ENCODE measurements at places on chromosomes 1 and 21.

DNA sequence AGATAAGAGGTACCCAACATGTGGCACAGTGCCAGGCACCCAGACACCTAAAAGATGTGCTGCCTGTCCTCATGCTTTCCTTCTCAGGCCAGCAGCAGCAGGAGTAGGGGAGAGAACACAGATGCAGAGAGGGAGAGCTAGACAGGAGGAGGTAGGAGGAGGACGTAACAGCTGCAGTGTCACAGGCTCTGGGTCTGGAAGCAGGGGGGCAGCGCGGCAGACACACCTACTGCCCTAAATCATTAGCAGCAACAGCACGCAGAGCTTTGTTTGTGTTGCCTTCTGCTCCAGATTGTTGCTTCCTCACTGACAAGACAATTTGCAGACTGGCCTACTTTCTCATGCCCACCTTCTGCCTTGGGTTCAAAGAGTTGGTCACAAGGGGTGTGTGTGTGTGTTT lies 196.7 kb upstream of the DAB1 start:
- DNase-seq = no peak

DNA sequence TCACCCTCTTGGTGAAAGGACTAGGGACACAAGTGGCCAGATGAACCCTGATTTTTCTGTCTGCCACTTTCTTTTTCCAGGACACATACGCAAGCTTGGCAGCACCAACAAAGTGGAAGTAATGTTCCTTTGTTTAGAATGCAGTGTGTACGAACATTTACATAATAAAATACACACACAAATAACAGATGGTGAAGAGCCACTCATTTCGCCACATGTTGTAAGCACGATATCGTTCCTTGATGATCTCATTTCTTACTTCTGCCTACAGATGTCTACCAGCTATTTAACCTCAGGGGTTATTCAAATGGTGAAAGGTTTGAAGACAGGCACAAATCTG lies 670.2 kb upstream of the CXADR start:
- DNase-seq = no peak

DNA sequence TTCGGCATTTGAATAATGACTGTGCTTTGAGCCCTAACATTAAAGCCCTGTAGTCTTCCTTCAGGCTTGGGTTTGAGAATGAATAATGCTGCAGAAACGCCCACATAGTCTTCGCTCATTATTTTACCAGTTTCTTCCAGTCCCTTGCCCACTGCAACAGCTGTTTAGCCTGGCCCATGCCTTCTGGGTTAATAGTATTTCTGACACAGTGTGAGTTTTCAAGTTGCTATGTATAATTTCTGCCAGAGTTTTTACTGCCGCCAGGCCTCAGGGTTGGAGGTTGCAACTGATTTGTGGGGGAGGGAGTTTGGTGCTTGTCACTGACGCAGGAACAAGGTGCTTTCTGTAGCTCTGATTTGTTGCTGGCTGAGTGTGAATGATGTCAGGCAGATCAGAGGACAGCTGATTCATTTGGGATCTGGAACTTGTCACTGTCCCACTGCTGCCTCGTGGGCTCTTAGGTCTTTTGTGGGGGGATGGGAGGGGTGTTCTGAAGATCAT lies 109.8 kb downstream of the MAST2 start:
- DNase-seq = no peak

DNA sequence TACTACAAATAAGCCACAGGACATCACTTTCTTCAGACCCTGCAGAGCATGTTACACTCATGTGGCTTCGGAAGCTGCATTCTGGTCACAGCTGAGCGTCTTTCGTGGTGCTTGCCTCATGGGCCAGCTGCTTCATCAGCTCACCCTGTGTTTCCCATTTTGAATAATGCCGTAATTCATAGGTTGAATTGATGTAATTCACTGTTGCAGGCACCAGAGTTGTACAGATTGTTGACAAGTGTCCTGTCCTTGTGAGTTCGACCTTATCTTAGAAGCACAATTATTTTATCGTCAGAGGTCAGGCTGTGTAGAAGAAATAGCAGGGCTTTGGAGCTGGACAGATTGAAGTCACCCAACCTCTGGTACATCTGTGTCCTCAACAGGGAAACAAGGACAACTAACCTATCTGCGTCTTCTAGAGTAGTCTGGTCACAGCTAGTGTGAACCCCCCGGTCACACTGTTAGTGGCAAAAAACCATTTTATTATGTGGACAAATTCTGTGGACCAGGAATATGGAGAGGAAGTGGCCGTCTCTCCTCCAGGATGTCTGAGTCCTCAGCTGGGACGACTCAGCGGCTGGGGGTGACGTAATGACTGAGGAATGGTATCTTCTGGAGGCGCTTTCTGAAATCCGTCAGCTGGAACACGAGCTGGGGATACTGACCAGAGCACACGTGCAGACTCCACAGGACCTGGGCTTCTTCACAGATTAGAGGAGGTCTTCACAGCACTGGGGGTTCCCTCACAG lies 17.8 kb downstream of the PKNOX1 start:
- peak; percentile 45 for DNase-seq

GRCh38 chr21:14987370-14988170 lies 77.2 kb downstream of the NRIP1 start:
- no peak for DNase-seq

DNA sequence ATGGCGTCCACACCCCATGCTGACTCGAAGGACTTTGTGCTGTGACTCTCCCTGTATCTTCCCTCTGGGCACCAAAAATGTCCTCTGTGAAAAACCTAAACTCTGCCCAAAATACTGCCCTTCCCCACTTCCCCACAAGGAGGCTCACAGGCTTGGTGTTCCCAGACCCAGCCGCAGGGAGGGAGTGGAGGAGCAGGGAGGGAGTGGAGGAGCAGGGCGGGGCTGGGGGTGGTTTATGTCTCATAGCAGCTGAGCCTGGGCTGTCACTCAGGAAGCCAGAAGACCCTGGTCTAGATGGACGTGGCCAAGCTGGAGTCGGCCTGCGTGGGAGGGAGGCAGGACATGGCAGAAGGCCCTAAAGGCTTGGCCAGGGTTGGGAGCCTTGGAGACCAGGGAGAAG lies 461.7 kb downstream of the PTPRU start:
- no peak for DNase-seq

- no peak for DNase-seq
Observed at GRCh38 chr1:204417074-204417997, 5.7 kb upstream of the PPP1R15B start.

GRCh38 chr1:152397474-152397873 lies 16.6 kb downstream of the CRNN start:
- no peak for DNase-seq

- DNase-seq = no peak
Observed at GRCh38 chr1:194940336-194941030, 1667.8 kb downstream of the KCNT2 start.

- DNase-seq = no peak
Observed at GRCh38 chr1:204384636-204385352, 25.1 kb upstream of the PLEKHA6 start.

GRCh38 chr1:220696226-220696862 lies 6.2 kb downstream of the C1orf115 start:
- DNase-seq = no peak

DNA sequence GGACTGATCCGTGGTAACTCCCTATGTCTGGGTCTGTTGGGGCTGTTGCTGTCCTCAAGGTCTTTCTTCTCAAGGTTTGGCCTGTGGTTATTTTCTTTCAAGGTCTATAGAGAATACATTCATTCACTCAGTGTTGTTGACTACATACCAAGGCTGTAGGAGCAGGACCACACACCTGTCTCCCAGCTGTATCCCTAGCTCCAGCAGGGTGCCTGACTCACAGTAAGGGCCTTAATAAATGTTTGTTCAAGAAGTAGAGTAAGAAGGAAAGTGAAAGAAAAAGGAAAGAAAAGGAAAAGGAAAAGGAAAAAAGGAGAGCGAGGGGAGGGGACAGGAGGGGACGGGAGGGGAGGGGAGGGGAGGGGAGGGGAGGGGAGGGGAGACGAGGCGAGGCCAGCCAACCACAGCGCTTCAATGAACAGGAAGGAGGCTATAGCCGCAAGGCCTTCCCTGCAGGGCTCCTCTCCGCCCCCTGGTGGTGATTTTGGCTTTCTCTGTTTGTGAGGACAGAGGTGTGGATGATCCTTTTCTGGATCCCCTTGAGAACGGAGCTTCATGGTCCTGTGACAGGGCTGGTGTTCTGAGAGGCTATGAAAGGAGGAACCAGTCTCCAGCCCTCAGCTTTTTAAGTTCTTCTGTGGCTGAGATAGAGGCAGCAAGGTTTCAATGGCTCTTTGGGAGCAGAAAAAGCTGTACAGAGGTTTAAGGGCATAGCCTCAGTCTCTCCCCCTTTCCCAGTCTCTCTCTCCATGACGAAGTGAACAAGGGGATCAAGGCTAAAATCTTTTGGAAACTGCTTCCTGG lies 30.6 kb upstream of the LCE5A start:
- DNase-seq = peak; percentile 58

GRCh38 chr1:20312310-20312709 lies 21.6 kb downstream of the VWA5B1 start:
- no peak for DNase-seq

Measured in OCI-LY7 (cell line).